Left renal cortex interstitium (tissue), 4 donors: ENCODE measurements at places on chromosomes 3 and 15. TPM values are rescaled to one million over a fixed set of nuclear protein-coding genes. Genes with fewer than 3 reads are reported as not detected.

DNA sequence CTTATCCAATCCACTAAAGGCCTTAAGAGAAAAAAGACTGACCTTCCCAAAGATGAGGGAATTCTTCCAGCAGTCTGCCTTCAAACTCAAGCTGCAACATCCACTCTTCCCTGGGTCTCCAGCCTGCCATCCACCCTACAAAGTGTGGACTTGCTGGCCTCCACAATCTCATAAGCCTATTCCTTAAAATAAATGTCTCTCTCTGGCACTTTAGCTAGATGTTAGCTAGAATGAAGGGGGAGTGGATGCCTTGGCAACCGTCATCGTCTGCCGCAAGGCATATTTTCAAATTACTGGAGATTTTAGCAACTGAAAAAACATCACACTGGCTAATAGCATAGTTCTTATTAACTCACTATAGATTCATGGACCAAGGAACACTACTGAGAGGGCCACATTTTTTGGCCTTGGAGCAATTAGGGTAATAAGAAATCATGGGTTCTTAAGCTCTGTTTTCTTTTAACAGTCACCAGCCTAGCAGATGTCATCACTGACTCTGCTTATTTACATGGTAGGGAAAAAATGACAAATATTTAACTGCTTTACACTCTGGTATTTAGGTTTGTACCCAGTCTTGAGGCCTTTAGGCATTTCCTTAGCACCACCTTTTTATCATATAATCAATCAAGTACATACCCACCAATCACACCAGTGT is 245.3 kb downstream of the MYRIP start:
- DNase-seq, result no peak

DNA sequence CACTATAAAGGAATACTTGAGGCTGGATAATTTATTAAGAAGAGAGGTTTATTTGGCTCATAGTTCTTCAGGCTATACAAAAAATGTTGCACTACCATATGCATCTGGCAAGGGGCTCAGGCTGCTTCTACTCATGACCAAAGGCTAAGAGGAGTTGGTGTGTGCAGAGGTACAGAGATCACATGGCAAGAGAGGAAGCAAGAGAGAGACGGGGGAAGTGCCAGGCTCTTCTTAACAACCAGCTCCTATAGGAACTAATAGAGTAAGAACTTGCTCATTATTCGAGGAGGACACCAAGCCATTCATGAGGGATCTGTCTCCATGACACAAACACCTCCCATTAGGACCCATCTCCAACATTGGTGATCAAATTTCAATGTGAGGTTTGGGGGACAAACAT is 6.0 kb upstream of the FNDC3B start:
- DNase-seq, result no peak

BFSP2 gene
- polyA plus RNA-seq, result 0.56 TPM

UNC13C gene
- 6.7 TPM for polyA plus RNA-seq

OR4F6 gene
- polyA plus RNA-seq, result not detected

C3orf85 gene
- 17.9 TPM for polyA plus RNA-seq

ERICH6 gene
- 0.46 TPM for polyA plus RNA-seq

GRCh38 chr3:196202516-196202970 is 8.7 kb downstream of the ZDHHC19 start:
- no peak for DNase-seq

GHSR gene
- not detected for polyA plus RNA-seq

- no peak for DNase-seq
Observed at GRCh38 chr15:69729167-69729748, 276.6 kb downstream of the RPLP1 start.

GRCh38 chr3:48398701-48399386 is 26.8 kb downstream of the FBXW12 start:
- DNase-seq, result no peak

DNA sequence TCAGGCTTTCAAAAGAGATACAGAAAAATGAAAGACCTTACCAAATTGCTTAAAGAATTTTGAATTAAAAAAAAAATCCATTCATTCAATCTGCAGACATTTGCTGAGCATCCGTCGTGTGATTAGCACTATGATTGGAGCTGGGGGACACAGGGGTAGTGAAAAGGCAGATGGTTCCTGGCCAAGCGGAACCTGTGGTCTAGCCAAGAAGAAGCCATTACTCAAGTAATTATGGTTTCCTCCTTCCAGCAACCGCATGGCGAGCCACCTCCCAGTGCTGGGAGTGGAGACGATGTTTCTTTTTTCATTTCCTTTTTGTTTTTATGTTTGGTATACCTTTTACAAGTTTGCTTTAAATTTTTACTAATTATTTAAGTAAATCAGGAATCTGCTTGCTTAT is 140.2 kb downstream of the CACNA2D3 start:
- no peak for DNase-seq

GRK7 gene
- polyA plus RNA-seq, result not detected

POC1A gene
- 7.5 TPM for polyA plus RNA-seq

- DNase-seq, result no peak
Observed at GRCh38 chr3:142009029-142009428, 132.6 kb downstream of the ATP1B3 start.

DNA sequence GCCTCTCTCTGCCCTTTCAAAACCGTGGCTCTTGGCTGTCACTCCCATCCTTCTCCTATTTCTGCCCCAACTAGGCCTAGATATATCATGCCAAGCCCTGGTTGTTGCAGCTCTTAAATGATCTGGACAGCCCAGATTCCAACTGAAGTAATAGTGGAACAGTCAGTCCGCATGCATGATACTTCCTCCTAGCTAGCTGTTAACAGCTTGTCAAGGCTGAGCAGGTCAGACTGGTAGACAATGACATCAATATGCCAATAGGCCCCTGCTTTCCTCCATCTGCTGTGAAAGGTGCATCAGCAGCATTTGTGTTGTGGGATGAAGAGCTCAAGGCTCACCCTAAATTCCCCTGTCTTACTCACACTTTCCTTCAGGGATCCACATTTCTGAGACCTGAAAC is 527.7 kb upstream of the TGFBR2 start:
- DNase-seq, result no peak

CHL1 gene
- 11.2 TPM for polyA plus RNA-seq

DNA sequence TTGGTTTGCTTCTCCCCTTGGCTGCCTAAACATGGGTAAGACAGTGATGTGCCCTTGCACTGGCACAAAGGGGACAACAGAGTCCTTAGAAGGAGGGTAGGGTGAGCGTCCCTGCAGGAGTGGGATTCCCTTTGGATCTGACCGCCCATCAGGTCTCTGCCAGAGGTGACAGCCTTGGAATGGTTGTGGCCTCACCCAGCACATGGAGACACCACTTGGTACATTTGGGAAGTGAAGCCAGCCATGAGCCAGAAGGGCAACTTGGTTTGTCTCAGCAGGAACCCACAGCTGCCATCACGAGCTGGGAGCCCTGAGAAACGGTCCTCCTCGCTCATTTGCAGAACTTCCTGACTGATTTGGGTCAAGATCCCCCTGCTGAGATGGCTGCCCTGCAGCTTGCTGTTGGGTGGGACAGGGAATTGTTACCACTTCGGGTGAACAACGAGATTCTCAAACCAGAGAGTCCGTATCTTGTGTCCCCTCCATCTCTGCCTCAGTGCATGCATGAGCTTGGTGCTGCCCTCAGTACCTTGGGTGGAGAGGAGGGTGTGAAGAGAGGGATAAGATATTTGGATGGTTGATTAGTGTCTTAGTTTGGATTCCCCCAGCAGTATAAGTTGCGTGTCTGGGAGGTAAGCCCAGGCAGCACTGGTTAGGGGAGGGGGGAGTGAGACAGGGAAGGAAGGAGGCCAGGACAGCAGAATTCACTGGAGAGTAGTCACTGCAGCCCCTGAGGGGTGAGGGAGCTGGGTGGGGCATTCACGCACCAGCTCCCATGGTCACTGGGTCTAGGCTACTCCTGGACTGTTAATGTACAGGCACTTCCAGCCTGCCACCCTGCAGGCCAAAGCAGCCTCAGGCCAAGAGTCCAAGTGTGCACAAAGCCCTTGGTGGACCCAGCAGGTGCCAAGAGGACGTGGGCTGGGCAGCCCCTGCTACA is 168.8 kb upstream of the TOPAZ1 start:
- DNase-seq, result no peak

ABCC5 gene
- 36.9 TPM for polyA plus RNA-seq

C3orf49 gene
- 0.31 TPM for polyA plus RNA-seq

GRCh38 chr3:104941785-104942184 is 424.9 kb upstream of the ALCAM start:
- no peak for DNase-seq

- DNase-seq, result peak; percentile 3
Observed at GRCh38 chr15:80804970-80805495, 25.9 kb downstream of the CEMIP start.

- DNase-seq, result no peak
Observed at GRCh38 chr3:174581558-174581957, 277.6 kb upstream of the NAALADL2 start.

SEMA6D gene
- polyA plus RNA-seq, result 36.1 TPM

GRCh38 chr3:41363830-41364523 is 164.7 kb downstream of the CTNNB1 start:
- no peak for DNase-seq

- no peak for DNase-seq
Observed at GRCh38 chr3:112770032-112770626, 76.5 kb downstream of the CD200R1L start.

DNA sequence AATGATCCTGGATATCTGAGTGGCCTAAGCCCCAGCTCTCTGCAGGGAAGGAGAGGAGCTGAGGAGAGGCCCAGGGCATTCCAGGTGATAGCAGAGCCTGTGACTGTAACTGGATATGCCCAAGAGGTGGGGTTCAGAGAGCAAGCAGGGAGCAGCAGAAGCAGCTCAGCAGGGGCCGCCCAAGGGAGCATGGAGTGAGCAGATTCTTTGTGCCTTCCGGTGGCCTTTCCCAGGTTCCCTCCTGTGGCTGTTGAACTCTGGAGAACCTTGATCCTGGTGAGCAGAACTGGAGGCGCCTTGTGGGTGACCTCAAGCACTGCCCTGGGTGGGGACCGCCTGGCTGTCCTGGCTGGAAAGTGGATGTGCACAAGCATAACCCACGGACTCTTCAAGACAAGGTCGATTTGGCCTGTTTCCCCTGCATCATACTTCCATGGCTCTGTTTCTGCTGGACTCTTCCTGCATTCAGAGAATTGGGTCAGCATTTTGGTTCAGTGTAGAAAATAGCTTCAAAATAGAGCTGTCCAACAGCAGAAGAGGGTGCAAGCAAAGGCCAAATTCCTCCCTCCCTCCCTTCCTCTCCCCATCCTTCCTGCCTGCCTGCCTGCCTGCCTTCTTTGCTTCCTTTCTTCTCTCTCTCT is 76.1 kb downstream of the ARNT2 start:
- no peak for DNase-seq

DNA sequence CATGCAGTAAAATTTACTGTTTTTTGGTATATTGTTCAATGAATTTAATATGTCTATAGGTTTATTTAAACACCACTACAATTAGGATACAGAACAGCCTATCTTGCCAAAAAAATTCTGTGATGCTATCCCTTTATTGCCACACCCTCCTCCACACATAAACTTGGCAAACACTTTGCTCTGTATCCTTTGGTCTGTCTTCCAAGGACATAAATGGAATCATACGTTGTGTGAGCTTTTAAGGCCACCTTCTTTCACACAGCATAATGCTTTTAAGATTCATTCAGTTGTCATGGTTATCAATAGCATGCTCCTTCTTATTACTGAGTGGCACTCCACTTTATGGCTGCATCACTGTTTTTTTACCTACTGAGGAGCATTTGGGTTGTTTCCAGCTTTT is 71.5 kb downstream of the CERS3 start:
- DNase-seq, result no peak

GRCh38 chr3:139629033-139629432 is 48.7 kb downstream of the NMNAT3 start:
- no peak for DNase-seq

DNA sequence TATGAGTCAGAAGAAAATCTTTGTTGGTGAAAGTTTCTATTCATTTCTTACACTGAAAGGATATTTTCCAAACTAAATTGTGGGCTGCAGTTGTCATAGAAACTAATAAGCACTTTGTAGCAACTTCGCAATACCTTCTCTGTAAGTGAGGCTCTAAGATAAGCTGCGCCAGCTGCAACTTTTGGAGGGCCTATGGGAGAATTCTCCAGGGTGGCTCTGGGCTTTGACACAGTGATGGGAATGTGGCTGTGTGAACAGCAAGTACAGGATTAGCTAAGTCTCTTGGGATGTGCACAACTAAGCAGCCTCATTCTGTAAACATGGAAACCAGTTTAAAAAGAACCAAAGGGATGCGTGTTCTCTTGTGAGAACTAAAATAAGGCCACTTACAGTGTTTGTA is 124.6 kb upstream of the SGO1 start:
- DNase-seq, result no peak

DNA sequence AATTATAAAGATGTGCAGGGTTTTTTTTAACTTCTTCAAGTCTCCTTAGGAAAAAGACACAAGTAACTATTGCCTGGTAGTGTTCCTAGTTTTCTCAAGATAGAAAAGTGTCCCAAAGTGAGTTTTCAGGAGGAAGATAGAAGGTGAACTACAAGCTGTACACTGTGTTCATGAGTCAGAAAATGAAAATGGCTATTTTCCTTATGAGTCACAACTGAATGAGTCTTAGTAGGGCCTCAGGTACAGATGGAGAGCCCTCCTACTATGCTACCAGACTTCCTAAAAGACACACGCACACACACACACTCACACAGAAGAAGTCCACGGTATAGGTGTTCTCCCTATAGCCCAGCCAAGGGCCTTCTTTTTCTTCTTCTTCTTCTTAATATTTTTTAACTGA is 3.1 kb downstream of the MYO1E start:
- no peak for DNase-seq

ADIPOQ gene
- polyA plus RNA-seq, result not detected

NPAP1 gene
- 0.70 TPM for polyA plus RNA-seq

DNA sequence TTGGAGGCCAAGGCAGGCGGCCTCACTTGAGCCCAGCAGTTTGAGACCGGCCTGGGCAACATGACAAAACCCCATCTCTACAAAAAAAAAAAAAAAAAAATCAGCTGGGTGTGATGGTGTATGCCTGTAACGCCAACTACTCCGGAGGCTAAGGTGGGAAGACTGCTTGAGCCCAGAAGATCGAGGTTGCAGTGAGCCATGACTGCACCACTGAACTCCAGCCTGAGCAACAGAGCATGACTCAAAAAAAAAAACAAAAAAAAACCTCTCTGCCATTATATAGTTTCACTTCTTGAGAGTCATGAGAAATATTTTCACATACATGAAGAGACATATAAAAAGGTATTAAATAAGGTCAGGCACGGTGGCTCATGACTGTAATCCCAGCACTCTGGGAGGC is 45.9 kb upstream of the CP start:
- no peak for DNase-seq

GOLGA8R gene
- polyA plus RNA-seq, result 5.0 TPM

NR2F2 gene
- 347 TPM for polyA plus RNA-seq

PLA2G4F gene
- polyA plus RNA-seq, result 29.6 TPM
